ENCODE measurements at places on chromosomes 12 and 14.

DNA sequence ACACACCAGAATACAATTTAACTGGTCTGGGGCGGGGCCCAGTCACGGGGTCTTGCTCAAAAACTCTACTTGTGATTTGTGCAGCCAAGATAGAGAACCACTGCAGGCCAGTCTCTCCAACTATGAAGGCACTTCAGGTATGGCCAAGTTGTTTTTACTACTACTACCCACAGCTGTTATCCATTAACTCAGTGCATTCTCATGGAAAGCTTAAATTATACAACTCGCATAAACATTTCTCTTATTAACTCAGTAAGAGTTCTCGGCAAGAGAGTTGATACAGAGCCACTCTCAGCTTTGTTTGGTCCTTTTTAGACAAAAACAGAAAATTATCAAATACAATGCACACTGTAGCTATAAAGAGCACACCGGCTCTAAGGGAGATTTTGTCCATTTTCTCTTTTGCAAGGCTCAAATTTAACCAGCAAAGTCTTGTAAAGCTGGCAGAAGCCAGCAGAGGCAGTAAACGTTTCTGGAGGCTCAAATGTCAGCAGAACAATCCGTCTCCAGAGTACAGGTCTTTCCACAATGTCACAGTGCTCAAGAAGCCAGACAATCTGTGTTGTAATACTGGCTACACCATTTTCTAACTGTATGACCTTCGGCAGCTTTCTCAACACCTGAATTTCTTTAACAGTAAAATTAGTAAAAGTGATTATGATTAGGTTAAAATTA, 85.9 kb downstream of the PTGER2 start:
- DNase-seq, result no peak

- no peak for DNase-seq
Observed at GRCh38 chr12:50992819-50993218, 33.4 kb downstream of the SLC11A2 start.

DNA sequence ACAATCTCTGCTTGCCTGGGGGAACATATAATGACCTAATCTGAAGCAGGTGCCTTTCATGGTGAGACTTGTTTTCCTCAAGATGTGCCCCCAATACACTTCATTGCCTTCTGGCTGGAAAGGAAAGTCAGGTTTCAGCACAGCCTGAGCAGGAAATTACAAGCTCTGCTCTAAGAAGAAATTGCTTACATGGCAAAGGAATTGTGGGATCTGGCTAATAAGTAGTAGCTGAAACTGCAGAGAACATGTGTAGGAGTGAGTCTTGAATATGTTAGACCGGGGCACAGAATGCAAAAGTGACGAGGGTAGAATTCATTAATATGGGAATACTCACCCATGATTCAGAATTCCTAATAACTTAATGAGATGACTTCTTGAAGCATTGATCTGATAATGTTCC, 6.3 kb upstream of the CFAP54 start:
- no peak for DNase-seq

GRCh38 chr14:67940486-67941455, 121.2 kb downstream of the RAD51B start:
- no peak for DNase-seq

DNA sequence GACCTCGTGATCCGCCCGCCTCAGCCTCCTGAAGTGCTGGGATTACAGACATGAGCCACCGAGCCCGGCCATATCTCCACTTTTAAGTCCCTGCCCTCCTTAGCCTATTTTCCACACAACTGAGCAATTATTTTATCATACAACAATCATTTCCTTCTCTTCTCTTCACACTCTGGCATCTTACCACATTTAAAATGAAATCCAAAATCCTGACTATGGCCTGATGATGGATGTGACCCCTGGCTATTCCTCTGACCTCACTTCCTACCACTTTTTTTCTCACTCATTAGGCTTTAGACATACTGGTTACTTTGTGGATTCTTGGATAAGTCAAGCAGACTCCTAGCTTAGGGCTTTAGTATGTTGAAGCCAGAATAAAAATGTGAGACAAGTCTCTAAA, 21.9 kb upstream of the EID3 start:
- no peak for DNase-seq

Data from activated CD4-positive, alpha-beta T cell treated with anti-CD3 and anti-CD28 coated beads, Interleukin-2, amount 50 U/mL, for 24 hours (primary cell).